ENCODE measurements at places on chromosomes 5 and 9.

DNA sequence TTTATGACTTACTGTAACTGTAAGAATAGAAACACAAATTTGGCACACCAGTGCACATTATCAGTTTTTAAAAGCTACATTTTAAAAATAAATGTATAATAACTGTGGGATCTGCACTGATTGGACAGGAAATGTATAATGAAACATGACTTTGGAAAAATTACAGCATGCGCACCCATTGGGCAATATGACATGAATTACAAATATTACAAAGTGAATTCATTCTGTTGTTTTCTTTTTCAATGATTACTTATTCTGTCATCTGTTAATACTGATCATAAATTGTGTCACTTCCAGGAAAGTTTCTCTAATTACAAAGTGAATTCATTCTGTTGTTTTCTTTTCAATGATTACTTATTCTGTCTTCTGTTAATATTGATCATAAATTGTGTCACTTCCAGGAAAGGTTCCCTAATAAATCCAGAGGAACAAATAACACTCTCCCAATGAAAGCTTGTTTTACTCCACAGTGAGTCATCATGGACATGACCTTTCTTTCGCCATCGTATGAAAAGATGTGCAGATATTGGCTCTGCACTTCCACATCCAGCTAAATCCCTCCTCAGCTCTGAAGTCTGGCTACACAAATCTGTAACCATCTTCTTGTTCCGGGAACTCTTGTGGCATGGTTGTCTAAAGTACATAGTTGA lies 297.0 kb upstream of the HAPLN1 start:
- no peaks in the 10 kb centered on the region for H3K4me1 ChIP-seq
- H3K27me3 ChIP-seq = no peaks in the 10 kb centered on the region
- no peaks in the 10 kb centered on the region for H3K36me3 ChIP-seq
- H3K4me3 ChIP-seq = no peak overlapping the region
- no peak for DNase-seq

DNA sequence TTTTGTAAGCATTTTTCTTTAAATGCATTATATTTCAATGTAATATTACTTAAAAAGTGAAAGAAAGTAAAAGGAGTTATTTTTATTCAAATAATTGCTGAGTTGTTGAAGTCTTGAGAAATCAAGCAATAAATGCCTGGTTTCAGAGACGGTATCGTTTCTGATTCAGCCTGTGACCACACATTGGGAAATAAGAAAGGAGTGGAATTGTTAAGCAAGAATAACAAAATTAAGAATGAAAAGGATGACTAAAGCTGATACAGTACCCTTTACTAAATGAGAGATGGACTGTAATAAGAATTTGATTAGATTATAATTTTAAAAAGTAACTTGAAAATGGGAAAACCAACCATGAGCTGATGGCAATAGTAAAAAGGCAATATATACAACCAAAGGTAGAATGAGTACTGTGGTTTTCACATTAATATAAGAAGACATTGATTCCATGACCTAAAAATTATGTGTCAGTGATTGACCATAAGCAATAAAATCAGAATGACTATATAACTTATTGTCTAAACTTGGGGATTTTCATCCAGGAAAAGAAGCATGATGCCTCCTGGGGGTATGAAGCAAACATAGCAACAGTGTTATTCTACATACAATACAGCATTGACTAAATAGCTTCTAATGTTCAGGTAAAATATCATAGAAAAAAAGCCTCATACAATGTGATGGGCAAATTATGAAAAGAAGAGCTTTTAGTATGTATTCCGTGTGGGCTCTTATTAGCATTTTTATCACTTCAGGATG lies 101.9 kb upstream of the PRDM9 start:
- H3K27ac ChIP-seq = no peak overlapping the region
- no peaks in the 10 kb centered on the region for H3K27me3 ChIP-seq
- no peak for DNase-seq
- H3K4me1 ChIP-seq = no peaks in the 10 kb centered on the region
- no peak overlapping the region for H3K4me3 ChIP-seq

DNA sequence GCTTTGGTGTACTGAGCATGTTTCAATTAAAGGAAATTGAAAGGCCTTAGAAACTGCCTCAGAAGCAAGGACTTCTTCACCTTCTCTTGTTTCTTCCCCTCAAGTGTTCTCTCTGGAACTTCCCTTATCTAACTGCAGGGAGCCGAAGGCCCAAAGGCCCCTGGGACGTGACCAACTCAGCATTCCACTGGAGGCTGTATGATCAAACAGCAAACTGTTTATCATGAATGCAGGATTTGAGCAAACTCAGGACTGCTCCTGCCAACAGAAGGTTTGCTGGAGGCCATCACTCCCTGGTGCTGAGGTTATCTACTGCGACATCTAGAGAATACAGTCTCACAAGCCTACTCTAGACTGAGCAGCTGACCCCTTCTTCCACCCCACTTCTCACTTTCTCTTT lies 4.8 kb upstream of the CDH10 start:
- H3K4me3 ChIP-seq = no peak overlapping the region
- H3K27ac ChIP-seq = no peak overlapping the region
- no peaks in the 10 kb centered on the region for H3K27me3 ChIP-seq
- no peaks in the 10 kb centered on the region for H3K4me1 ChIP-seq

GRCh38 chr5:153543288-153543687 lies 52.8 kb downstream of the GRIA1 start:
- DNase-seq = no peak
- no peaks in the 10 kb centered on the region for H3K27me3 ChIP-seq
- H3K36me3 ChIP-seq = no peaks in the 10 kb centered on the region
- no peak overlapping the region for H3K27ac ChIP-seq
- no peaks in the 10 kb centered on the region for H3K4me1 ChIP-seq
- no peak overlapping the region for H3K4me3 ChIP-seq

GRCh38 chr9:102185371-102185770 lies 446.9 kb upstream of the GRIN3A start:
- H3K4me3 ChIP-seq = no peak overlapping the region
- no peak for DNase-seq
- H3K27ac ChIP-seq = peak overlapping the region; percentile 33
- no peaks in the 10 kb centered on the region for H3K36me3 ChIP-seq
- H3K27me3 ChIP-seq = no peaks in the 10 kb centered on the region

DNA sequence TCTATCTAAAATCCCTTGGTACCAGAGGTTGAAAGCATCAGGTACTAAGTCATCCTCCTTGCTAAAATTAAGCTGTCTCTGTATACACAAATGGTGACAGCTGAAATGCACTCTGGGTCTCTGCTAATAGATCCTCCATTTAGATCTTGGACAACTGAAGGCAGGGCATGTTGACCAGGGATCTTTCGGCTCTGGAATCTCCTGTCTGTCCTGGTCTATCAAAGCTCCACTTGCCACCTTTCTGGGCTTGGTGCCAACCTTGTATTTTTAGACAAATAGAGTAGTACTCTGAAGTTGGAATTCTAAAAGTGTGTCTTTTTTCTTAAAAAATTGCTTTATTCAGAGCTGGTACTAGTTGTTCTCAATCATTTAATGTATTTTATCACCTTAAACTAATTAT lies 135.2 kb upstream of the HMHB1 start:
- H3K4me3 ChIP-seq = no peak overlapping the region
- H3K27me3 ChIP-seq = no peaks in the 10 kb centered on the region
- no peak overlapping the region for H3K27ac ChIP-seq
- DNase-seq = no peak

DNA sequence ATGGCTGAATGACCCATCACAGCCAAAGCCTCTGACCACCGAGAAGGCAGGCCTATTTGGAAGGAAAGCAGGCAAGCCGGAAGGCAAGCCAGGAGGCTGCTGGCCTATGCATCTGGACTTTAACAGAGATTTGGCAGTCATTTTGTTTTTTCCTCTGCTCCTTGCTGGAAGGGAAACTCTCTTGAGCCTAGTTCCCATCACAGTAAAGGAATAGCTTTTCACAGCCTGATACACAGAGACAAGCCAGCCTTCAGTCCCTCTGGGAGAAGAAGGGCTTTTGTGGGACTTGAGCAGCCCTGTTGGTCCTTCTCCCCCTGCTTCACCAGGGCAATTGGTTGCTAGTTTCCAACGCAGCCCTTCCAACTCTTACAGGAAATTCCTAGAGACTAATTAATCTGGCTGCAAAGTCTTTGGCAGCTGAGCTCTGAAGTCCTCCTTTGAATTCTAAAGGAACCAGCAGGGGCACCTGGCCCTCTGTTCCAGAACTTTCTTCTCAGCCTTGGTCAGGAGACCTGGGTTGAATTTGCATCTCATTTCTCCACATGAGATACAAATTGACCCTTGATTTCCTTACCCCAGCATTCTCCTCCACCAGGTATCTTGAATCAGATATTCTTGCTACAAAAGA lies 157.3 kb upstream of the EPB41L4A start:
- no peak for DNase-seq
- peaks cover 18% of the 10 kb centered on the region for H3K27me3 ChIP-seq
- H3K4me1 ChIP-seq = no peaks in the 10 kb centered on the region
- no peak overlapping the region for H3K27ac ChIP-seq

DNA sequence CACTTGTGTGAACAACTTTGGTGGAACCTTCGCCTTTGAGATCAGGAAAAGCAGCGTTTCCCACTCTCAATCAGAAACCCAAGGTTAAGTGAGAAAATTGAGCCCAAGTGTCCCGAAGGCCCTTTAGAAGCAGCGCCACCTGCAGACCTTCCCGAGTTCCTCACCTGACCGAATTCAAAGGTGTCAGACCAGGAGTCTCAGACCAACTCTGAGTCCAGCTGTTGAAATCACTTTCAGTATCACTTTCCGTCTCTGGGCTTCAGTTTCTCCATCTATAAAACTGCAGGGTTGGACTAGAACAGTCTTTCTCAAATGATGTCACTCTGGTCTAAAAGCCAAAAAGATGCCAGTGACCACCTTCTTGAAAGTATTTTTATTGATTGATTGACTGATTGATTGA lies 31.7 kb upstream of the GRHPR start:
- H3K4me3 ChIP-seq = peak overlapping the region; percentile 59
- H3K27ac ChIP-seq = peak overlapping the region; percentile 91
- H3K4me1 ChIP-seq = peaks cover 63% of the 10 kb centered on the region
- H3K27me3 ChIP-seq = no peaks in the 10 kb centered on the region
- H3K36me3 ChIP-seq = no peaks in the 10 kb centered on the region

DNA sequence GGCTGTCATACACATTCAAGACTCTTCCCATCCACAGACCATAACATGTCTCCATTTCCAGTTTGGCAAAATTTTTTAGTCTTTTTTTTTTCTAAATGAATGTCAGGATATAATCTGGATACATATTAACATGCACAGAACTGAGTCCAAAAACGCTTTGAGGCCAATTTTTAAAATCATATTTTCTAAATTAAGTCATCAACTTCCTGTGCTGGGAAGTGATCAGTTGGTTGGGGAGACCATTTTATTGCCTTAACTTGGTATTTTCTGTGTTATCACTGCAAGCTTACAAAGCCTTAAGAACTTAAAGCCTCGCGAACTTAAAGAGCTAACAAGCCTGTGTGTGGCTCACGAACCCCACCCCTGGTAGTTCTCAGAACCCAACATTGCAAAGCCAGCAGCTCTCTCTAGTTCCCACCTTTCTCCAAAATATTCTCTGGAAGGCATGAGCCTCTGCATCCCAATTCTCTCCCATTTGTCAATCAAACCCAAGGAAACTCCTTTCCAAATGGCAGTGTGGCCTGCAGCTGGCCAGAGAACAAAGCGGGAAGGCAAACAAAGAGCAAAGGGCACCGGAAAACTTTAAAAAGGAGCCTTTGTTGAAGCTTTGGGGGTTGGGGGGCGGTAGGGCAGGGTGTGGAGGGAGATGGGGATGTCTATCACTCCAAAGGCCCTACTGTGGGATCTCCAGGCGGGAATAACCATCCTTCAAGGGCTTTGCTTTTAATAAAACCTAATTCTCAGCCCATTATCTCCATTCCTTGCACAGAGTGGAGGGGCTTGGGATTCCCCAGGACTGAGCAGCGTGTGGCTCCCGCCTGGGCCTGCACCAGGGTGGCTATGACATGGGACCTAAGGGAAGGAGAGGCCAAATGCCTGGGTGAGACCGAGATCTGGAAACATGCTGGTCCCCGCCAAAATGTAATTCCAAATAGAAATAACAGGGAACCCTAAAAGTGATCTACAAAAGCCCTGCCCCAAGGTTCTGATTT lies 65.0 kb downstream of the ROR2 start:
- DNase-seq = no peak
- H3K27me3 ChIP-seq = peaks cover 36% of the 10 kb centered on the region
- H3K27ac ChIP-seq = no peak overlapping the region
- H3K36me3 ChIP-seq = no peaks in the 10 kb centered on the region

DNA sequence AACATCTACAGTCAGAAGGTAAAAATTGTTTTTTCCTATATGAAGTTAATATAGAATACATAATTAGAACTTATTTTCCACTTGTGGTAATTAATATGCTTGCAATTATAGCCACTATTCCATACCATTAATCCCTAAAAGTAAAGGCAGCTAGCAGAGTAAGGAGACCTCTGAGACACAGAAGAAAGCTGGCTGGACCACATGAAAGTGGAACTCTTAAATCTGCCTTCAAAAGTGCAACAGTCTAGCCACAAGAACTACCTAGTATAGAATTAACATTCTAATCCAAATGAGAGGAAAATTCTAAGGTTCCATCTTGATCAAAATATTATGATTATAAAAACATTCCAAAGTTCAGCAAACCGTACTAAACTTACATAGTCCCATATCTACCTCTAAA lies 37.6 kb downstream of the ARL15 start:
- no peak overlapping the region for H3K4me3 ChIP-seq
- peaks cover 8% of the 10 kb centered on the region for H3K4me1 ChIP-seq
- no peak overlapping the region for H3K27ac ChIP-seq

DNA sequence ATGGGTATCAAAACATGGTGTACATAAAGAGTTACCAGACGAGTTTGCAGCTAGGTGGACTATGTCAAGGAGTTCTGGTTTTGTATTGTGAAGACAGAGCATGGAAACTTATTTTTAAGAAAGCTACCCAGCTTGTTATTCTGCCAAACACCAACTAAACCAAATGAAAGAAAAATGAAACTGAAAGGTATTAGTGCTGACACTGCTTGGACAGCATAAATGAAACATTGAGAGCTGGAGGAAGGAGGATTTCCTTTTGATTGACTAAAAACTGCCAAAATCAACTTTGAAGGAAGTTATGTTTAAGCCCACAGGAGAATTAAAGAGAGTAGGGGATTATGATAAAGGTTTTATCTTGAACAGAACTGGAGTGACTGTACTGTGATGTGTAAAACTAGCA lies 766.2 kb downstream of the PTPRD start:
- no peak overlapping the region for H3K27ac ChIP-seq
- H3K36me3 ChIP-seq = no peaks in the 10 kb centered on the region
- H3K4me1 ChIP-seq = peaks cover 4% of the 10 kb centered on the region
- no peak overlapping the region for H3K4me3 ChIP-seq
- no peak for DNase-seq

GRCh38 chr5:1443991-1444360 lies 1.3 kb downstream of the SLC6A3 start:
- H3K27ac ChIP-seq = no peak overlapping the region
- H3K36me3 ChIP-seq = peaks cover 4% of the 10 kb centered on the region
- H3K4me3 ChIP-seq = peak overlapping the region; percentile 92
- H3K27me3 ChIP-seq = peaks cover 39% of the 10 kb centered on the region
- no peak for DNase-seq
- H3K4me1 ChIP-seq = peaks cover 21% of the 10 kb centered on the region

- H3K4me1 ChIP-seq = peaks cover 22% of the 10 kb centered on the region
- H3K27ac ChIP-seq = no peak overlapping the region
- no peak for DNase-seq
- no peaks in the 10 kb centered on the region for H3K36me3 ChIP-seq
- no peaks in the 10 kb centered on the region for H3K27me3 ChIP-seq
Observed at GRCh38 chr5:132677191-132677590, 3.4 kb downstream of the IL4 start.

- peaks cover 6% of the 10 kb centered on the region for H3K27me3 ChIP-seq
- no peak overlapping the region for H3K27ac ChIP-seq
- no peaks in the 10 kb centered on the region for H3K4me1 ChIP-seq
- H3K36me3 ChIP-seq = peaks cover 14% of the 10 kb centered on the region
- no peak overlapping the region for H3K4me3 ChIP-seq
- DNase-seq = no peak
Observed at GRCh38 chr5:178797546-178798440, 62.0 kb upstream of the ZNF354B start.
